ENCODE measurements at places on chromosomes 11 and 22.

DNA sequence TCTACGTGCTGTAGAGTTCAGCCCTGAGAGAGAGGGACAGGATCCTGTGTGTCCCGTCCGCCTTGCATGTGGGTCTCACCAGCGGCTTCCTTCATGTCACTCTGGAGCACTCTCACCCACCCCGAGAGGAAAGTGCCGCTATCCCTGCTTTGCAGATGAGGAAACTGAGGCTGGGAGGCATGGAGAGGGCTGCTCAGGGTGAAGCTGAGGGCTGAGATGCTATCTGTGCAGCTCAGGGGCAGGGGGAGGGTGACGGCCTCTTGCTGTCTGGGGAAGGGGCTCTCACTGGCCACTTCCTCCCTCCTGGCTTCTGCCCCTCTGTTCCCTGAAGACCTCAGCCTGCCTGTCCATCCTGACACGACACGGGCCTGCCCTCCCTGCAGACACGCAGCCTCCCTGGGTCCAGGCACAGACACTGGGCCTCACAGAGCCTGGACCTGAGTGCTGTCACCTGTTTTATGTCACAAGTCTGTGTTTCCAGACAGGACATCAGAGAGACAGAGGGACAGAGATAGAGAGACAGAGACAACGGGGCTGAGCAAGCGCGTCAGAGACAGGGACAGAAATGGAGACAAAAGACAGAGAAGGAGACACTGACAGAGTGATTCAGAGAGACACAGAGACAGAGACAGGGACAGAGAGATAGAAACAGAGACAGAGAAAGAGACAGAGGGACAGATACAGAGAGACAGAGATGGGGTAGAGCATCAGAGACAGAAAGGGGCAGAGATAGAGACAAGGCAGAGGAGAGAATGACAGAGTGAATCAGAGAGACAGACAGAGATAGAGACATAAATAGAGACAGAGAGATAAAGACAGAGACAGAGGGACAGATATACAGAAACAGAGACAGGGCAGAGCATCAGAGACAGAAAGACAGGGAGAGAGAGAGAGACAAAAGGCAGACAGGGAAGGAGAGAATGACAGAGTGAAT is 53.1 kb downstream of the MCM5 start:
- DNase-seq = no peak

DNA sequence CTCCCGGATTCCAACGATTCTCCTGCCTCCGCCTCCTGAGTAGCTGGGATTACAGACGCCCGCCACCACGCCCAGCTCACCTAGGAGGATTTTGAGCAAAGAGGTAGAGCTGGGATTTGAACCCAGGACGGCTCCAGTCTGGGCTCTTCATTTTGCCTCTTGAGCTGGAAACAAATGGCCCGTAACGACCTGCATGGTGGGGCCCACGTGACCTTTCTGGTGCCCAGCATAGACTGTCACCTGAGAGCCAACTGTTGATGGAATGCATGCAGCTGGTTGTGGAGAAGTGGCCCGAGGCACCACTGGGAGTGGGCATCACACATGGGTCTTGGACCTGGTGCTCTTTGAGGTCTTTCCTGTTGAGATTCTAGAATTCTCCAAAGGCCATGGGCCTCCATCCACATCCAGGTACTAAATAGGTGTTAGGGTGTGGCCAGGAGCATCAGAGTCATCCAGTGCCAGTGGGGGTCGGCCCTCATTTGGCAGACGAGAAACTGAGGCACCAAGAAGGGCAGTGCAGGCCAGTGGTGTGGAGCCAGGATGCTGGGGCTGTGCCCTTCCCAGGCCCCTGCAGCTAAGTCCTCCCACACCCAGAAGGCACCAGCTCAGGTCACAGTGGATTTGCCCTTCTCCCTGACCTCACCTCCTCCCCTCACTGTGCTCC is 3.9 kb downstream of the ATF4 start:
- DNase-seq = no peak

GRCh38 chr22:37274380-37274862 is 7.9 kb upstream of the CYTH4 start:
- DNase-seq = no peak

GRCh38 chr11:2651054-2651617 is 48.7 kb downstream of the KCNQ1OT1 start:
- DNase-seq = no peak

GRCh38 chr11:114447444-114447843 is 8.2 kb downstream of the REXO2 start:
- DNase-seq = peak; percentile 47

GRCh38 chr11:117888139-117888566 is 11.7 kb upstream of the FXYD6 start:
- no peak for DNase-seq

Measured in amniotic epithelial cell (primary cell).